Cerebellar nuclear complex (tissue), 1 donor: ENCODE measurements at places on chromosomes 2 and 18.

- DNase-seq, result no peak
Observed at GRCh38 chr18:13611142-13611600, 115.2 kb downstream of the FAM210A start.

DNA sequence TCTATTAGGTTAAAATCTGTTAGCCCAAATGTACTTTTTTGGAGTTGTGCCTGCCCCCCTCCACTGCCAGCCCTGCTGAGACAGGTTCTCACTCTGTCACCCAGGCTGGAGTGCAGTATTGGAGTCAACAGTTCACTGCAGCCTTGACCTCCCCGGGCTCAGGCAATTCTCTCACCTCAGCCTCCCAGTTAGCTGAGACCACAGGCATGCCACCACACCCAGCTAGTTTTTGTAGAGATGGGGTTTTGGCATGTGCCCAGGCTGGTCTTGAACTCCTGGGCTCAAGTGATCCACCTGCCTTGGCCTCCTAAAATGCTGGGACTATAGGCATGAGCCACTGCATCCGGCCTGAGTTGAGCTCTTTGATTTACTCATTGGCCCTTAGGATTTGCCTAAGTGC is 110.7 kb downstream of the ICA1L start:
- DNase-seq, result no peak

GRCh38 chr2:88885275-88885674 is 193.8 kb downstream of the RPIA start:
- DNase-seq, result no peak

DNA sequence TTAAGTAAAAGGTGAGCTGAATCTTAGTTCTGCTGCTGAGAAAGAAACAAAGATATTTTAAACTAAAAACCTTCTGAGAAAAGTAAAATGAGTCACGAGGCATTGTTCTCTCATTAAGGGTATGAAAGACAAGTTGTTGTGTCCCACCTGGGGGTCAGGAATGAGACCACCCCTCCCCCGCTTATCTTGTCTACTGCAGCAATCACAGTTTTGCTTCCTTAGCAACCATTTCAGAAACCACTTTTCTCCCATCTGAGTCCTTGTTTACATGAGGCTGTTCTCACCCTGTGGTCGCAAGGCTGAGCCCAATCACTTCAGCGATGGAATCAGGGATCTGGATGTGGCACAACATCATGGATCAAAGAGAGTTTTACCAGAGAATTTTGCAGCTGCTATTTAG is 377.6 kb upstream of the NETO1 start:
- DNase-seq, result no peak
